ENCODE measurements at places on chromosomes 13 and 19.

DNA sequence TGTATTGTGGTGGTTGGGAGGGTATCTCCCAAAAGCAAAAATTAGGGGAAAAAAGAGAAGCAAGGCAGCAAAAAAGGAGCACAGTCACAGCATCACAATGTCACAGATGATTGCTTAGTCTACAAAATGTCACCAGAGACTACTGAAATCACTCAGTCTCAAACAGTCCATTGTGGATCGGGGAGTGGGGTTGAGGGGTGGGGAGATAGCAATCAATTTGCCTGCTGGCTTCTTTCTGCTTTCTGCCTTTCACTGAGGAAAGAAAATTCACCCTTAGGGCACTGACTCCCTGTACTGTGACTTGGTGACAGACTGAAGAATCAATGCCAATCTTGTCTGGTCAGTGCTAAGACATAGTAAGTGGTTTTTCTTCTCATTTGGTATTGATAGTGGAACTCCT lies 2127.1 kb upstream of the PCDH20 start:
- no peak for DNase-seq

GRCh38 chr19:11423164-11423790 lies 4.2 kb upstream of the RGL3 start:
- DNase-seq: no peak

DNA sequence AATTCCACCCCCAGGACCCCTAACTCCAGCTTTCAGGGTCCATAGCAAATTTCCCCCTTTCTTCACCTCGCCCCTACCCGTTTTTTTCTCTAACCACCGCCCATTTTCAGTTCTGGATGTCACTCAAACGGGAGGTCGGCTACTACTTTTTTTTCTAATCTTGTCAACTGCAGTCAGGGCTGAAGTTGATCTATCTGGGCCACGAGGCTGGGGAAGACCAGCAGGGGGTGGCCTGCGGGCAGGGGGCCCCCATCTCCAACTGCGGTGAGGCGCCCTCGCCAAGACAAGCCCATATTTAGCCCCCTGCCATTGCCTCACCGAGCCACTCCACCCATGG lies 748 bp downstream of the LHFPL6 start:
- no peak for DNase-seq

DNA sequence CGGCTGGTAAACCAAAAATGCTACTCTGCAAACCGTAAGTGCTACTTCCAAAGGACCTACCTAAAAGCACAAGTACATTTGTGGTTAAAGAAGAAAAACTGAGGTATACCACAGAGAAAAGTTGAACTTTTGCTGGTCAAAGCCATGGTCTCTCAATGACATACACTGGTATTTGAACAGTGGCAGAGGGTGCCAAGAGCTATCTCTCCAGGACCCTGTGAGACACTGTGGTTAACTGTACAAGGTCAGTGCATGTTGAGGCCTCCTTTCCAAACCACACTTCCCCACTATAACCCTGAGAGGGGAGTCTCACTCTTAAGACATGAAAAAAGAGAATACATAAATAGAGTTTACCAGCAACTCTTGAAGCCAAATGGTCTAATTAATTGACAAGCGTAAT lies 49.5 kb downstream of the COL4A1 start:
- DNase-seq: no peak

DNA sequence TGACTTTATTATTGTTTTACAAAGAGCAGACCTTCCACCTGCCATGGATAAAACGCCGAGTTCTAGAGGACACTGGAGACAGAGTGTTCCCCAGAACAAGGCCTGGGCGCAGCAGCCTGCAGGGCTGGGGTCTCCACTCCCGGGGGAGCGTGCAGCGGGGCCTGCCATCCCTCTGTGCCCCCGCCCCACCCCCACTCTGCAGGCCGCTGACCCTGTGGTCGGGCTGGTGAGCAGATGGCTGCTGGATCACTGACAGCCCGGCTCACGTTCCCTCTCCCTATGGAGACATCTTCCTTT lies 8.6 kb upstream of the PTBP1 start:
- no peak for DNase-seq

- DNase-seq: peak; percentile 61
These were observed 31.5 kb upstream of the ZNF766 start for GRCh38 chr19:52237771-52238400.

- no peak for DNase-seq
These were observed 29.1 kb downstream of the CEBPG start for GRCh38 chr19:33402421-33403220.

DNA sequence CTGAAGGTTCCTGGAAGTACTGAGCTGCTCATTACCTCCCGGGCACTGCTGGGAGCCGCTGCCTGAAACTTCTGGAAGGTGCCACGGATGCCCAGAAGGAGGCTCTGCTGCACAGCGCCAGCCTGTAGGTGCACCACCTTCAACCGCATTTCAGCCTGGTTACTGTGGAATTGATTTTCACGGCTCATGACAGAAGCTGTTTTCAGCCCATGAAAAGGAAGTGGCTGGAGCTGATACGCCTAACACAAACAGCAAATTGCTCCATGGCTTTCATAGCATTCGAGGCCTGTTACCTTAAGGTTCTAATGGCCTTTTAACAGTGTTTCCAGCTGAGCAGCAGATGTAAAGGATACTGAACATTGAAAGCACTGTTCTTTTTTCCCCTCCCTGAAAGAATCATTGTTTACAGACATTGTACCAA lies 22.0 kb downstream of the GPC6 start:
- no peak for DNase-seq

GRCh38 chr13:40116008-40116407 lies 460.5 kb downstream of the COG6 start:
- no peak for DNase-seq

DNA sequence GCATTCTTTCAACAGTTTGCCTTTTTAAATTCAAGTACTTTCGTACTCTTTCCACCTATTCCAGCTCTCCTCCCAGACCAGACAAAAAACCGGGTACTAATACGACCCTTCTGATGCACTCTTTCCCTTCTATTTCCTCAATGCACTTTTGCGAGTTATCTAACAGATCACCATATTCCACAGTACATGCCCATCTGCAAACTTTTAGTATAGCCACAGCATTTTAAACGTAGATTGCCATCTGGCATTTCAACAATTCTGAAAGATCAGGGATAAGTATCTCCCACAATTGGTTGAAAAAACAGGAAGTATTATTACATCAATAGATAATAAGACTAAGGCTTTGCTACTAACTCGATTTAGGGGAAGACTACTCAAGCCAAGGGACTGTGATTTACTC lies 31.5 kb downstream of the RBM26 start:
- DNase-seq: no peak

DNA sequence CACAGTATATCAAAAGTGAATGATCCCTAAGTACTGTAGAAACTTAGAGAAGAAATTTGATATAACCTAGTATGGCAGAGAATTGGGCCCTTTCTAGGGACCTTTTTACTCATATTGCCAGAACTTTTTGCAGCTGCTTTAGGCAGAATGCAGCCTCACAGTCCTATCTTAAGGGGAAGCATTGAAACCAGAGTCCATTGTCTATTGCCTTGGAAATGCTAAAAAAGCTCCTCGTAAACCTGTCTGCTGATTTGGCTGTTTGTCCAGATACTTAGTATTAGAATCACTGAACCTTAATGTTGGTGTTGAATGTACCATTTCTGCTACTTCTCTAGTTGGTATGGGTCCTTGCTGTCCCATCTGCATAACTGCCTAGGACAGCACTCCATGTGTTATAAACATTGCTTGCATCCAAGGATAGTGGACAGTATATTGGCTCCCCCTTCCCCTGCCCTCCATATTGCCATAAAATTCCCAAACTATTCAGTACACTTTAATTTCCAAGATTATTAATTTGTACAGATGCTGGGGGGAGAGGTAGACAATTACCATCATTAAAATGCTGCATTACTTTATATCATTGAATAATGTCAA lies 36.1 kb downstream of the LSM14A start:
- DNase-seq: no peak

GRCh38 chr13:108289819-108290218 lies 20.3 kb downstream of the TNFSF13B start:
- DNase-seq: no peak

GRCh38 chr19:28394725-28395124 lies 818.2 kb downstream of the UQCRFS1 start:
- DNase-seq: no peak

DNA sequence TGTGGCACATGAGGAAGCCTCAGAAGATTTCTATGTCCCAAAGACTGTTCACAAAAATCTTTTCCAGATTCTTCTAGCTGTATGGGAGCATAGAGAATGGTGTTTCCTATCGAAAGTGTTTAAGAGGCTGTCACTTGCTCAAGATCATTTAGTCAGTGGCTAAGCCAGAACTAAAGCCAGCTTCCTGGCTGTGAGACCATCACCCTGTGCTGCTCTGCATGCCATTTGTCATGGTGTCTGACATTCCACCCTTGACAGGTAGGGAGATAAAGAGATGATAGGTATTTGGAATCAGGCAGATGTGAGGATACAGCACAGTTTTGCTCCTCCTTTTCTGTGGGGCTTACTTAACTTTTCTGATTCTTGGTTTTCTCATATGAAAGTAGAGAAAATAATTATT lies 177.3 kb downstream of the DNAJC15 start:
- no peak for DNase-seq

GRCh38 chr13:68748038-68748437 lies 1359.6 kb upstream of the ATXN8OS start:
- DNase-seq: no peak

DNA sequence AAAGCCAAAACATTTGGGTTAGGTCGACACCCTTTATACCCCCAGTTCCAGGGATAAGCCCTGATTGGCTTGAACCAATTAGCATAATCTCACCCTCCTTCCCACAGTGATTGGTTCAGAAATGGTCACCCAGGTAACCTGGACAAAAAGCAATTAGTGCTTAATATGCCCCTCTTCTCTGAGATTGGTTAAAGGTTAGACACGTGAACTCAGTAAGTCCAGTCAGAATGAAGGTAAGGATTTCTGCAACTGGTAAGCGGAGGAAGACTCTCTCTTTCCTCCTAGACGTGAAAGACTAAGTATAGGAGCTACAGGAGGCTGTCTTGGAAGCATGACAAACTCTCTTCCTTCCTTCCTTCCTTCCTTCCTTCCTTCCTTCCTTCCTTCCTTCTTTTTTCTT lies 1.3 kb upstream of the PNMA8C start:
- no peak for DNase-seq

GRCh38 chr19:6271251-6271650 lies 8.5 kb downstream of the MLLT1 start:
- DNase-seq: no peak

GRCh38 chr19:14368011-14368513 lies 13.2 kb upstream of the ADGRE5 start:
- DNase-seq: no peak

DNA sequence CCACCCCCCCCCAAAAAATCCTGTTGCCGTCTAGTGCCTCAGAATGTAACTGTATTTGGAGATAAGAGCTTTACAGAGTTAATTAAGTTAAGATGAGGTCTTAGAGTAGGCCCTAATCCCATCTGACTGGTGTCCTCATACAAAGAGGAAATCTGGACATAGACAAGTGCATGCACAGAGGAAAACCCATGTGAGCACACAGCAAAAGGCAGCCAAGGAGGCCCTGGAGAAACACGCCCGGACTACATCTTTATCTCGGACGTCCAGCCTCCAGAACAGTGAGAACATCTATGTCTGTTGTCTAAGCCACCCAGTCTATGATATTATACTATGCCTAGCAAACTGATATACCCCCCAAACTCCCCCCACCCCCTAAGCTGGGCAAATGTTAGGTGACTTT lies 193.8 kb downstream of the KATNAL1 start:
- no peak for DNase-seq

DNA sequence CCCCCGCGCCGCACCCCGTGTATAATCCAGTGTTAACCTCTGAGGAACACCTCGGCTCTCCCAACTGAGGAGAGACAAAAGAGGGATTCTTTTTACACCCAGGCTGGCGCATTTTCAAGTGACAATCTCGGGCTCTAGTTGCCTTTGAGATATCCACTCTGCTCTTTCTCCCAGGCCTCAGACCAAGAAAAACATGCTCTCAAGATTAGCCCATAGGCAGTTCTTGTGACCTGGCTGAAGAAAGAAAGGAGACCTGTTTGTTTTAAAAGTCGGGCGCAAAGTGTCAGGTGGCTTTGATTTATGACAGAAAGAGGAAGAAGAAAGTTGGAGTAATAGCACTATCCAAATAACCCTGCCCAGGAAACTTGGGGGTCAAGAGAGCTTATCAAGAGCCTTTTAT lies 27.3 kb downstream of the SHISA2 start:
- DNase-seq: no peak

GRCh38 chr13:50244713-50245574 lies 229.7 kb downstream of the KCNRG start:
- no peak for DNase-seq
